ENCODE measurements at places on chromosomes 12 and 14.

DNA sequence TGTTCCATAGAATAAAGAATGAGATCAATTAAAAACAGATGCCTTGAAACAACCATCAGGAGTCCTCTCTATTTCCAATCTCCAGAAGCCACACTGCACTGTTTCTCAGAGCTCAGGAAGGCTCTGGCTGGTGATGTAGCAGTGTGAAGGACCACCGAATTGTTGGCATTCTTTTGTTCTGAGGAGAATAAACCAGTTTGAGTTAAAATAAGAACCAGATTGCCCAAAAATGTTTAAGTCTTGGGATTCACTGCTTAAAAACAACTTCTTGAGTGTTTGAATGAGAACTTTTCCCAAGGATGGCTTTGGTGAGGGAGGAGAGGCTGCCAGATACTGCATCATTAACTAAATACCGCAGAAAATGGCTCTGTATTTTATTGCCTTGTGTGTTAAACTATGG is 341.2 kb downstream of the C12orf75 start:
- DNase-seq = no peak

DNA sequence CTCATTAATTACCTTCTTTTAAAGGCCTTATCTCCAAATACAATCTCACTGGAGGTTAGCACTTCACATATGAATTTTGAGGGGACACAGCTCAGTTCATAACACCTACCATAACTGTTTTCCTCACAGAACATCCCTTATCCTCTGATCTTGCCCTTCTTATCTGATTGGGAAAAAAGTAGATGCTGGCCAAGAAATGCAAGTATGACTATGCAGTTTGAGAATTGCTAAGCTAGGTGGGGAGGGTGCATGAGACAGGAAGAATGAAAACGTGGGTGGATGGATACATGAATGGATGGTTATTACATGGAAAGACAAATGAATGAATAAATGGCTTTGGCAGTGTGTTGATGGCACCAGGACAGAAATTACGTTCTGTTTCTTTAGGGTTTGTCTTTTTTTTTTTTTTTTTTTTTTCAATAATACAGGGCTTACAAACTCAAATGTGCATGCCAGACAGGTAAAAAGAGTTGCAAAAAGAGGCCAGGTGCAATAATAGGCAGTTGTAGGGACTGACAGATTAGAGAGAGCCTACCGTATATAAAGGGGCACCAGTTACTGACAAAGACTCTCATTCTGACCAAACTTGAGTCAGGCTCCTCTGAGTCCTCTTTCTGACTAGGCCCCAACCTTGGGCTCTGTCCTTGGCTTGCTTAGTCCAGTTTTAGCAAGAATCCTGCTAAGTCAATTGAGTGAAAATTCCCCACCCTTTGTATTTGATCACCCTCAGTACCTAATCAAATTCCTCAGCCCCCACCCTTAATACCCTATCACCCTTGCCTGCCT is 304.9 kb downstream of the ZFP36L1 start:
- no peak for DNase-seq

DNA sequence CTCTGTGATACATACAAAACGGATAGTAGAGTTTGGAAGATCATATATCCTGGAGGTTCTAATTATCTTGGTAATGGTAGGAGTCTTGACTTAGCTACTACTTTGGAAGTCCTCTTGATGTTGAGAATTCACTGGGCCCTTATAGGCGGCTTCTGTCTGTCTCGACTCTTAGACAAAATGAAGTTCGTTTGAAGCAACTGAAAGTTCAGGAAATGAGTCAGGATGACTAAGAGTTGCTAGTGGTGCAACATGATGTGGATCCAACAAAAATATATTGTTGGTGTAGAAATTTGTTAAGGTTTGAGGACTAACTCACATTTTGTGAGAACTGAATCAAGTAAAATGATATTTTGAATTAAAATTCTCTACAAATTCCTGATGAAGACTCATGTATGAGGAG is 272.7 kb downstream of the AEBP2 start:
- peak; percentile 90 for DNase-seq

GRCh38 chr12:112486361-112486760 is 67.6 kb downstream of the PTPN11 start:
- no peak for DNase-seq

- DNase-seq = no peak
These were observed 13.4 kb downstream of the GABARAPL1 start for GRCh38 chr12:10226086-10226485.

DNA sequence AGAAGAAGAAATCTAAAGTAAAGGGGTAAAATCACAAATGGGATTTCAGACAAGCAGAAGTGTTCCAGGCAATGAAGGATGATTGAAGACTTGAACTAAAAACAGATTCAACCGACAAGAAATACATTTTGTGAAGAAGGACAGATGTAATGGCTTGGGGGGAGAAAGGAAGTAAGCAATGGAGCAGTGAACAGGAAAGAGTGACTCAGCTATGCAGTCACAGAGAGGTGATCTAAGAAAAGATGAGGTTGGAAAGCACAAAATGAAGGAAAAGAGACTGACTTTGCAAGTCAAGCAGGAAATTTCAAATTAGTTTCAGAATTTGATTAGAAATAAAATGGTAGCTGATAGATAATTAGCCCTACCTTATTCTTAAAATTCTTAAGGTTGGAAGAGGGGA is 66.5 kb downstream of the PUS7L start:
- DNase-seq = peak; percentile 43

DNA sequence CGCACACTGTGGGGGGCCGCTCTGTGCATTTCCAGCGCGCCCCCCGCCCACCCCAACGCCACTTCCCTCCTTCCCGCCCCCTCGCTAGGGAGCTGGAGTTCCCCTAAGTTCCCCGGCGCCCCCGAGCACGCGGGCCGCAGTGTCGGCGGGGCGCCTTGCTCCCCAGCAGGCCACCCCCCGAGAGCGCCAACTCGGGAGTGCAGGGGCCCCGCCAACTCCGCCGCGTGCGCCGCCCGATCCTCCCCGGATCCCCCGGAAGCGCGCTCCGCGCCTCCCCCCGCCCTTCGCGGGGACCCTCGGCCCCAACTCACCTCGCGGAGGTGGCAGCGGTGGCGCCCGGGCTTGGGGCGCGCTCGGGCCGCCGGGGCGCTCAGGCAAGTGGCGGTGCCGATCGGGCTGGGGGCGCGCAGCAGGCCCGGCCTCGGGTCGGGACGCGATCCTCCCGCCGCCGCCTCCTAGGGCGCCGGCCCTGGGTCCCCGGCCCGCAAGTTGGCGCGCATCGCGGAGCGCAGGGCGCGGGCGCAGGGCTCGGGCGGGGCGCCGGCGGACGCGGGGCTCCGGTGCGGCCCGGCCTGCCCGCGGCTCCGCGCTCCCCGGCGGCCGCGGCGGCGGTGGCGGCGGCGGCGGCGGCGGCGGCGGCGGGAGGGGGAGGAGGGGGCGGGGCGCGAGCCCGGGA is at the start of gene NCOR2:
Gene NCOR2 (minus strand): TSS at position 616 of the 676 bp plus-strand sequence. CDS start 72,361 bp downstream, outside the sequence.
- no peak for DNase-seq

GRCh38 chr12:124030008-124030407 is 57.0 kb downstream of the ZNF664 start:
- no peak for DNase-seq

DNA sequence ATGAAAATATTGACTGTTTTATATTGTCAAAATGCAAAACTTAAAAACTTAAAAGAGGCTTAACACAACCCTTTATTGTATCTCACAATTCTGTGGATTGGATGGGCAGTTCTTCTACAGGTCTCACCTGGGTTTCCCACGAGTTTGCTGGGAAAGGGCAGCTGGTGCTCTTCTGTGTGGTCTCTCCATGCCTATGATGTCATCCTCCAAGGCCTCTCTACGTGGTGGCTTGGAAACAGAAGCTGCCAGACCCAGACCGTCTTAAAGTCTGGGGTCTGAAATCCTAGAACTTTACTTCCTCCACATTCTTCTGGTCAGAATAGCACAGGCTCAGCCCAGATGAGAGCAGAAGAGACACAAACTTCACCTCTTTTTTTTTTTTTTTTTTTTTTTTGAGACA is 36.5 kb upstream of the KICS2 start:
- no peak for DNase-seq

DNA sequence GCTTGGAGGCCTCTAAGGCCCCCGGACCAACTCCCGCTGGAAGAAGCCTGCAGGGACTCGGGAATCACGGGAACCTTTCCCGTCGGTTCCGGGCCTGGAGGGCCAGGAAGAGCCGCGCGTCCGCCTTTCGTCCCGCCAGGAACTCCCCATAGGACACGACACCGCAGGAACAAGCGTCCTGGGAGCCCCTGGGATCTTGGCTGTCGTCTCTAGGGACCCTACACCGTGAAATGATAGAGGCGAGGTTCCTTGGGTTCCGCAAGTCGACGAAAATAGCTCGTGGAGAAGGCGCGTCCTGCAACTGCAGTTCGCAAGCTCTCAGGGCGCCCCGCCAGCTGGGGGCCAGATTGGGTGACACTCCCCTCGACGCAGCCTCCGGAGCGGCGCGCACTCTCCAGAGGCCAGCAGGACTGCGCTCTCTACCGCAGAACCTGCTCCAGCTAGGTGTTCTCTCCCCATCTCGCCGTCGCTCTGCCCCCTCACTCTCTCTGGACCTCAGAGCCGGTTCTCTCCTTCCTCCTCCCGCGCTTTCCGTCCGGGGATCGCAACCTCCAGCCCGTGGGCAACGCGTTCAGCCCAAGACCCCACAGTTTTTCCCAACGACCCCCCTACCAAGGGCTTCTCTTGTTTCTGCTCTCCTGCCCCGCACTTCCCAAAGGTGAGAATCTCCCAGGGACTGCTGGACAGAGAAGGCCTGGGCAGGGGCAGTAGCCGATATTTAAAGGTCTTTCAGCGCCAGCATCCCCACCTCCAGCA is 776 bp downstream of the BMP4 start:
- DNase-seq = no peak

DNA sequence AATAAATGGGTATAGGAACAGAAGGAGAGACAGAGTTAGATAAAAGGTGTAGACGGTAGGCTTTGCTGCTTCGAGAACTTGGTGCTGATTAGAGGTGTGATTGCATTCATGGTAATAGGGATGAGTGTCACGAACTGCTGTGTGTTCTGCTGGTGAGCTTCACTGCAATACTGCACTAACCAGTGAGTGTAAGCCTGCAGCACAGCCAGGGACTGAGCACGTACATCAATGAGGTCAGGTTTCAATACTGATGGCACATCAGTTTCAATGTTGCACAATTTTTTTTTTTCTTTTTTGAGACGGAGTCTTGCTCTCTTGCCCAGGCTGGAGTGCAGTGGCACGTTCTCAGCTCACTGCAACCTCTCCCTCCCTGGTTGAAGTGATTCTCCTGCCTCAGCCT is 24.9 kb upstream of the EDDM3A start:
- DNase-seq = no peak

DNA sequence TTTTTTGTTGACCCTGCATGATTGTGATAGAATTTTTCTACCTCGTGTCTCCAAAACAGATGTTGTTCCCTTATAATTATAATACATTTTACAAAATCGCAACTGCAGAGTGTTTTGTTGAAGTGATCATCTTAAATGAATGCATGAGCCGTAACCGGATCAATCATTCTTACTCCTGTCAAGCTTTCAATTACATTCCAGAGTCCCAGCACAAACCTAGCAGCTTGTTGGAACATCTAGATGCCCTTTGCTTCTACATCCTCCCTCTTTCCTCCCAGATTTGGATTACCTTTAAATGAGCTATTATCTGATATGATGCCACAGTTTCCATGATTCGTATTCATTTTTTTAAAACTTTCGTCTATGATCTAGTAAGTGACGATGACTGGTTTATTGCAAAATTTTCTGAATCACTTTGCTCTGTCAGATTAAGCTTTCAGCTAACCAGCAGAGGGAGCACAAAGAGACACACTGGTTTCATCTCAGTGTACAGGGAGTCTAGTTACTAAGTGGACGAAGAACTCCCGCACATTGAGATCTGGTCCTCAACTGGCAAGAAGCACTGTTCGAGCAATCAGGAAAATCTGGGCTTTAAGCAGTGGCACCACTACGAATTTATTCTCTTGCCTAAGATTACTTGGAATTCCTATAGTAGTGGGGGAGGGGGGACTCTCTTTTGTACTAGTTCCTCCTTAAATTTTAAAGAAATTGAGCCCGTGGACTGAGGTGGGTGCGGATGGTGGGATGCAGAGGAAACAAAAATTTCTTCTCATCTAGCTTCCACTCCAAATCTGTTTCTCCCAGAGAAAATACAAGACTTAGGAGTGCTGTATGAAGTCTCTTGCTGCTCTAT is 40.9 kb downstream of the TSHR start:
- DNase-seq = peak; percentile 86

DNA sequence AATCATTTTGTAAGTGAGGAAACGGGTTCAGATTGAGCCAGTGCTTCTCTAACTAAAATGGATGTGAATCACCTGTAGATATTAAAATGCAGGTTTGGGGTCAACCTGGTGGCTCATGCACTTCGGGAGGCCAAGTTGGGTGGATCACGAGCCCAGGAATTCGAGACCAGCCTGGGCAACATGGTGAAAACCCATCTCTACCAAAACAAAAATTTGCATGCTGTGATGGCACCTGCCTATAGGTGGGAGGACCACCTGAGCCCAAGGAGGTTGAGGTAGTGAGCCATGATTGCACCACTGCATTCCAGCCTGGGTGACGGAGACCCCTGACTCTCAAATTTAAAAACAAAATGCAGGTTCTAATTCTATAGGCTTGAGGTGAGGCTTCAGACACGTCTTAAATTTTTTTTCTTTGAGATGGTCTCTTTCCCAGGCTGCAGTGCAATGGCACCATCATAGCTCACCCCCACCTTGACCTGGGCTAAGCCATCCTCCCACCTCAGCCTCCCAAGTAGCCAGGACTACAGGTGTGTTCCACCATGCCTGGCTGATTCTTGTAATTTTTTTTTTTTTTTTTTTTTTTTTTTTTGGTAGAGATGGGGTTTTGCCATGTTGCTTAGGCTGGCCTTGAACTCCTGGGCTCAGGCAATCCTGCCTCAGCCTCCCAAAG is 9.0 kb downstream of the TUBA1C start:
- DNase-seq = no peak

GRCh38 chr12:6192604-6193380 is 7.4 kb upstream of the CD9 start:
- peak; percentile 36 for DNase-seq

DNA sequence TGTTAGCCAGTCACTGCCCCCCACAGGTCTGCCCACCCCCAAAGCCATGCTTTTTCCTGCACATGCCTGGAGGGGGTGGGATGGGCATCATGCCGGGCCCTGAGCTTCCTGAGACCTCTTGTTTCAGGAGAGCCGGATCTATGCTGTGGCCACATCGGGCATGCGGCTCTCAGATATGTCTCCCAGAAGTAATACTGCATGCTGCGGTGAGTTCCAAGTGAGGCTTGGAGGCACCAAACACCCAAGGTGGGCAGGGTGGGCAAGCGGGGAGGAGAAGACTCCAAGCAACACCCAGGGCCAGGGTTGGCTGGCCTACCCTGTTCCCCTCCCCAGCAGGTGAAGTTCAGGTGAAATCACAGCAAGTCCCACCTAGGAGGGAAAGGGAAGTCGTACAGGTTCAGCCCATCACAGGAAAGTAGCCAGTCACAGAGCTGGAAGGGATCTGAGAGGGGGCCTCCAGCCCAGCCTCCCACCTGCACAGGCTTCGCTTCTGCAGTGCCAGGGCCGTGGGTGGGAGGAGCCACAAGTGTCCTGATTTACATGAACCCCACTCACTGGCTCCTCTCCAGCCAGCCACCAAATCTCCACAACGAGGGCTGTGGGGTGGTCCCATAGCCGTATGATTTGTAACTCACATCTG is 30.9 kb downstream of the PIGH start:
- DNase-seq = no peak

- no peak for DNase-seq
These were observed 223.3 kb downstream of the BCAT1 start for GRCh38 chr12:24725616-24726015.
